Activated CD4-positive, alpha-beta T cell treated with anti-CD3 and anti-CD28 coated beads for 4 hours (primary cell): ENCODE measurements at places on chromosomes 1 and 21.

DNA sequence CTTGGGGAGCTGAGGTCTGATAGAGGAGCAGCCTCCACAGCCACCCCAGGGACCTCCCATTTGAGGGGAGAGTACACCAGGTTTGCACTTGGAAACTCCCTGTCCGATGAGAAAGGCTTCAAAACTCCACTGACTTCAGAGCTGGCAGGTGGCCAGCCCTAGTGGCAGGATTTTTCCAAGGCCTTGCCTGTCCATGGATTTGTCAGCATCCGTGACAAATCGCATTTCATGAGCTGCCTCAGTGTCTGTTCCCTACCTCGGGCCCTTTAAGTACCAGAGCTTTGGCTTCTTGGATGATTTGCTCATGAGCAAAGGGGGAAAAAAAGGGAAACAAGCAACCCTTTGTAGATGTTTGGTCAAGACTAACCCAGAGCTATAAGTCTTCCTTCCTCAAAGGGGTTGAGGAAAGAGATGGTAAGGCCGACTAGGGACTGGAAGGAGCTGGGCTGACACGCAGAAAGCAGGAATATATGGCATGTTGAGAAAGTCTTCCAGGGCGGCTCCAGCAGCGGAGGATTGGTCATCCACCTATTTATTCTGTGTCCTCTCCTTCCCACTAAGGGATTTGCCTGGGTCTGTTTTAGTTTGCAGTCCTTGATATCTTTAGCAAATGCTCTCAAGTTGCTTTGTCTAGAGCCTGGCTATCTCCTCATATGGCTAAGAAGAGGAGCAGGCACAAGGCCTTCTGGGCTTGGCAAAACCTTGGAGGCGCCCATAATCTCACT is 2.7 kb upstream of the HSPG2 start:
- DNase-seq, result no peak

- no peak for DNase-seq
Measured at GRCh38 chr1:154765970-154766369, 104.1 kb downstream of the KCNN3 start.

DNA sequence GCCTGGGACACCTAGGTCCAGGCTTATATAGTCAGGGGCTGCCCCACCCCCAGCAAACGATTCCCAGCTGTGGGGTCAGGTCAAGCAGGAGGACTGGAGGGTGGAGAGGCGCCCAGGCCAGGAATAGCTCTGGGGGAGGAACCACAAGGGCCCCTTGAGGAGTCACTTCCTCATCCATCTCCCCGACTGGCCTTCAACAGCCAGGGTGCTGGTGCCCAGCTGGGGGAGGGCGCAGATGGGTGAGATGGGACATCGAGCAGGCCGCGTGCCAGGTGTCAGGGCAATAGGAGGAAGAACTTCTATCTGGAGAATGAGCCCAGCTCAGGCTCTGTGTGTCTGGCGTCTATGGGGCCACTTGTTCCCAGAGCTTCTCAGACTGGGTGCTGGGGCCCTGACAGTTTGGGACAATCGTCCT is 208 bp upstream of the MYBPH start:
- no peak for DNase-seq

- DNase-seq, result no peak
Measured at GRCh38 chr1:37238364-37239224, 204.3 kb upstream of the GRIK3 start.

- no peak for DNase-seq
Measured at GRCh38 chr1:222629921-222630535, 12.1 kb downstream of the MIA3 start.

DNA sequence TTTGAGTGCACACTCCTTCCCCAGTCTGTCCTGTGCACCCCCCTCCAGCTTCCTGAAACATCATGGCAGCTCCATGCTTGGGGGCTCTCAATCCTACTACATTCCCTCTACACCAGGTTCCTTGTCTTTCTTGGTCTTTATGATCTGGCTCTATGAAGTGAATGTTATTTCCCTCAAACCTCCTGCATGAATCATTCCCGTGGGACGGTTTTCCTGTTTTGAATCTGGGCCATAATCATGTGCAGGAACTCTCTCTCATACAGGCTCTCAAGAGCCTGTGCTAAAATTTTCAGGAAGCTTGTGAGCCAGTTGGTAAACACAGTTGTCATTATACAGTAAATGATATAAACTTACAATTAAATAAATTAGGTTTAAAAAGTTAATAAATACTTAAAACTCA is 89.8 kb upstream of the KCNE2 start:
- DNase-seq, result no peak

- DNase-seq, result no peak
Measured at GRCh38 chr1:45353685-45354084, 13.4 kb upstream of the MUTYH start.

- DNase-seq, result no peak
Measured at GRCh38 chr1:58443986-58444868, 102.3 kb downstream of the OMA1 start.

DNA sequence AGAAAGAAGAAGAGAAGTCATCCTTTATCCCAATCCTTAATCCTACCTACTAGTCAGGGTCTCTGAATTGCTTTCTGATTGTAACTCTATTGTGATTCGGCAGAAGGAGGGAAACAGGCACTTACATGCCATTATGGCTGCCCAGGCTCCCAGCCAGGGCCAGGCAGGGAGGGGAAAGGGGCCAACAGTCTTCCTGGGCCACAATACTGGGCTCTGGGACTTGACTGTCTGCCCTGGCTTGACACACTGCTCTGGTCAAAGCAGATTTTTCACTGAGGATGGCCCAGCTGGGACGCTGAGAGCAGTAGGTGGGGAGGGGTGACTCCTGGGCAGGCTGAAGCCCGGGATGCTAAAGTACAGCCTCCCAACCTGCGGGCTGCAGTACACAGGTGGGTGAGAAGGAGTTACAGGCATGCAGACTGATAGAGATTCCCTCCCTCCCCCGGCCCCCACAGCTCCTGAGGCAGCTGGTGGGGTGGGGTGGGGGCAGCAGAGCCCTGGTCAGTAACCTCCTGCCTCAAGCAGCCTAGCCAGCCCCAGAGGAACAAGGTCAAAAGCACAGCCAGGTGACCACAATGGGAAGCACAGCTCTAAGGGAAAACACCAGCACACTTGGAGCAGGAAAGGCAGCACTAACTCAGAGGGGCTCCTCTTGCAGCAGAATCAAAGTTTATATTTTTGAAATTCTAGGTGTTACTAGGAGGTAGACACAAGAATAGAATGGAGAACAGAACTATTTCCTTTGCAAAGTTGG is 25.3 kb downstream of the KCND3 start:
- no peak for DNase-seq

DNA sequence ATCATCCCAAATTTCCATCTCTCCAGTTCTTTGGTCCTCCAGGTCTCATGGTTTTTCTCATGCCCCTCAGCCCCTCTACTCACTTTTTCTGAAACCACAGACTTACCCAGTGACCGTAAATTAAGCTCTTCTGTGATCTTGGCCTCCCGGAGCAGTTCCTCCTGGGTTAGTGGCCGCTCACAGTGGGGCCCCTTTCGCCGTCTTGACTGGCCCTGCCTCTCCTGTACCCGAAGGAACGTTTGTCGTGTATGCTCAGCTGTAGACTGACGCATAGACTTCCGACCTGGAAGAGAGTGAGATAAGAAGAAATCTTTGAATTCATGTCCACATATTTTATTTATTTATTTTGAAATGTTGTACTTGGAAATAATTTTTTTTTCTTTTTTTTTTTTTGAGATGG is 5.8 kb downstream of the VPS72 start:
- DNase-seq, result no peak

- no peak for DNase-seq
Measured at GRCh38 chr1:77220687-77221463, 1.6 kb upstream of the PIGK start.
